ENCODE measurements at places on chromosomes 13 and 19.

- DNase-seq: no peak
Measured at GRCh38 chr13:49833402-49833801, 40.9 kb upstream of the KPNA3 start.

- no peak for DNase-seq
Measured at GRCh38 chr19:42926781-42927180, 9.1 kb upstream of the PSG6 start.

DNA sequence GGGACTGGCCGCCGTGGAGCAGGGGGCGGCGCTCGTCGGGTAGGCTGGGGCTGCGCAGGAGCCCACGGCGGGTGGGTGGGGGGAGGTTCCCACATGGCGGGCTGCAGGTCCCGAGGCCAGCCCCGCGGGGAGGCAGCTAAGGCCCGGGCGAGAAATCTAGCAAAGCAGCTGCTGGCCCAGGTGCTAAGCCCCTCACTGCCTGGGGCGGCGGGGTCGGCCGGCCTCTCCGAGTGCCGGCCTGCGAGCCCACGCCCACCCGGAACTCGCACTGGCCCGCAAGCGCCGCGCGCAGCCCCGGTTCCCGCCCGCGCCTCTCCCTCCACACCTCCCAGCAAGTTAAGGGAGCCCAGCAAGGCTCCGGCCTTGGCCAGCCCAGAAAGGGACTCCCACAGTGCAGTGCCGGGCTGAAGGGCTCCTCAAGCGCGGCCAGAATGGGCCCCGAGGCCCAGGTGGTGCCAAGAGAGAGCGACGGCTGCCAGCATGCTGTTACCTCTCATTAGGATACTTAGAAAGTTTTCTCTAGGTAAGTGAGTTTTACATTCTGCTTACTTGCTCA is 1463.5 kb upstream of the MIR17HG start:
- no peak for DNase-seq

DNA sequence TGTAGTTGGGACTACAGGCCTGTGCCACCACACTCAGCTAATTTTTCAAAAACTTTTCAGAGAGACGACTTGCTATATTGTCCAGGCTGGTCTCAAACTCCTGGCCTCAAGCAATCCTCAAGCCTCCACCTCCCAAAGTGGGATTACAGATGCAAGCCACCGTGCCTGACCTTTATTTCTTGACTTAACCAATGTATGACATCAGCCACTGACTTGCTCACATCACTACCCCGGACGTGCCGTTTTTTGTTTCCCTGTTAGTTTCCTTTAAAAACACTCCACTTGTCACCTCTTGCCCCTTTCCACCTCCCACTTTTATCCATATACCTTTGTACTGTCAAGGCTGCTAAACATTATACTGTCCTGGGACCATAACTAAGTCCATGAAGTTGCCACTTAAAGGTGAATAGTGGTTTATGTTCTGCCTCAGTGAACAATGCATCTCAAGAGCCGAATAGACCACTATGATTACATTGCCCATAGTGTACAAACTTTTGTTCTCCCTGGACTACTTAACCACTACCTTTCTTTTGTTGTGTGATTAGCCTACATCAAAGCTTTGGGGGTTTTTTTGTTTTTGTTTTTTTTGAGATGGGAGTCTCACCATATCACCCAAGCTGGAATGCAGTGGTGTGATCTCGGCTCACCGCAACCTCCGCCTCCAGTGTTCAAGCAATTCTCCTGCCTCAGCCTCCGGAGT is 2.3 kb upstream of the EPHX3 start:
- no peak for DNase-seq
